ENCODE measurements at places on chromosomes 7 and 10.

- DNase-seq = no peak
These were observed 22.1 kb downstream of the CYP17A1 start for GRCh38 chr10:102814873-102815661.

DNA sequence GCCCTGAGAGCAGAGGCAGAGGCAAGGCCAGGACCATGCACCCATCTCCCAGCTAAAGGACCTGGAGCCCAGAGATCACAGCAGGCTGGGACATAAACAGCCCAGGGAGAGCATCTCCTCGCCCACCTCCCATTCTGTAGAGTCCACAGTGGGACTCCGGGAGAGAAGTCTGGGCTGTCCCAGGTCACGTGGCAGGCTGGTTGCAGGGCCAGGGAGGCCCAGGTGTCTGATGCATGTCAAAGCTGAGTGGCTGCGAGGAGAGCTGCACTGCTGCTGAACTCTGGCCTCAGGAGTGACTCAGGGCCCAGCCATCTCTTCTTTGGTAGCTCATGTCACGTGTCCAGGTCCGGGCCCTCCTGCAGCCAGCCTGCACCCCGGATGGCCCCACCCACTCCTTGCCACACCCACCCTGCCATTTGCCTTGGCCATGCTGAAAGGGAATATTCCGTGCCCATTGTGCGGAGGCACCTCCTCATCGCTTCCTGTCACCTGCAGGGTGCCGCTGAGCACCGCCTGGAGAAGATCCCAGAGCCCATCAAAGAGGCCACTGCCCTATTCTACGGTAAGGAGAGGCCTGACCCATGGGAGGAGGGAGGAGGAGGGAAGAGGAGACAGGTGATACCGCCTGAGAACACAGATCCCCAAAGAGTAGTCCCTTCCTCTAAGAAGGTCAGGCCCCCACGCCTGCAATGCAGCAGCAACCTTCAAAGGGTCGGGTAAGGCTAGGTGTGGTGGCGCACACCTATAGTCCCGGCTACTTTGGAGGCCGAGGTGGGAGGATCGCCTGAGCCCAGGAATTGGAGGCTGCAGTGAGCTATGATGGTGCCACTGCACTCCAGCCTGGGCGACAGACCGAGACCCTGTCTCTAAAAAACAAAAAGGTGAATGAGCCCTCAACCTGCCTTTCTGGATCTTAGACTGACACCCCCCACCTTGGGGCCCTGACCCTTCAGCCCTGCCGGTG is 12.6 kb upstream of the SH2B2 start:
- DNase-seq = no peak

DNA sequence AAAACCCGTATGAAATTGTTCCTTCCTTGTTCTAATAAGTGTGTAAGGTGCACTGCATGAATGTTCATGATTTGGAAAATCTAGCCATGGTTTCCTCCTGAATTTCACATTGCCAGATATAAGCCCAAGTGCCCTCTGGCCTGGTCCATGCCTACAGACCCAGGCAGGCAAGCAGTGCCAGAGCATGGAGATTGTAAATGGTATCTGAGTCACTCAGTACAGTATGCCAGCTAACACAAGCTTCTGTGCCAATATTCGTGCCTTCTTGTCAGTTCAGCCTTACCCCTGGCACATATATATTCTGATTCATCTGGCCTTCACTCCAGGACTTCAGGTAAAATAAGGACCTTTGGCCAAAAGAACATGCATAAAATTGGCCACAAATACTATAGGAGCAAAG is 38.4 kb upstream of the PDE1C start:
- DNase-seq = no peak

- no peak for DNase-seq
These were observed 40.5 kb downstream of the PAPSS2 start for GRCh38 chr10:87700031-87700796.

- no peak for DNase-seq
These were observed 9.6 kb downstream of the KAZALD1 start for GRCh38 chr10:101071267-101071884.

DNA sequence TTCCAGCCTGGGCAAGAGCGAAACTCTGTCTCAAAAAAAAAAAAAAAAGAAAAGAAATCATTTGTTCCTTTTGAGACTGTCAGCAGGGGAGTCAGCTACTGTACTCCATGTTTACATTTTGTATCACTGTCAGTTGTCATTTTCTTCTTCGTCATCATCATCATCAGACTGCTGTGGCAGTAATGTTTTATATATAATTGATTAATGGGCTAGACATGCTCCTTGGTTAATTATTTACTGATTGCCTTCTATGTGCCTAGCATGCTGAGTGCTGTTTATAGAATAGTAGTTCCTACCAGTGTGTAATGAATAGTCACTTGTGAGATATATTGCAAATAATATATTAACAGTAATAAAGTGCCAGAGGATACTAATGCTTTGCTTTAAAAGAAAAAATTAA is 50.5 kb downstream of the VCL start:
- no peak for DNase-seq

GRCh38 chr7:55190511-55191160 is 171.8 kb downstream of the EGFR start:
- DNase-seq = no peak

DNA sequence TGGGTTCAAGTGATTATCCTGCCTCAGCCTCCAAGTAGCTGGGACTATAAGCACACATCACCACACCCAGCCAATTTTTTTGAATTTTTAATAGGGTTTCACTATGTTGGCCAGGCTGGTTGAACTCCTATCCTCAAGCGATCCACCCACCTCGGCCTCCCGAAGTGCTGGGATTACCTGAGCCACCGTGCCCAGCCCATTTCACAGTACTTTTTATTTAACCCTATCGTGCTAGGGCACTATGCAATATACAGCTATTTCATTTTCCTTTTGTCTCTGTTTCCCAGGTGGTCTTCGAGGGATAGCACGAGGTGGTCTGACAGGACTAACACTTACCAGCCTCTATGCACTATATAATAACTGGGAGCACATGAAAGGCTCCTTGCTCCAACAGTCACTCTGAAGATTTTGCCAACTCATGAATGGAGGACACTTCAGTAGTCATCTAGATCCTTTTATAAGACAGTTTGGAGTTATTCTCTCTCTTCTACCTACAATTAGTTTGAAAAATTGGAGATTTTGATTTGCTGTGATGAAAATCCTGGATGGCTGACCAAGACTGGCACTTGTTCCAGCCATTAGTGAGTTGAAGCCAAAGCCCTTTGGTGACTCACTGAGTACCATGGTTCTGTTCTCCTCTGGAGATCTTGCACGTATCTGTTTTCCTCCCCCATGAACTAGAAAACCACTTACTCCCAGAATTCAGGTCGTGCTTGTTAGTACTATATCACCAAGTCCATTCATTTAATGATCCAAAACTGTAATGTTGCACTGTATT is 27.3 kb downstream of the NCOA4 start:
- DNase-seq = no peak

DNA sequence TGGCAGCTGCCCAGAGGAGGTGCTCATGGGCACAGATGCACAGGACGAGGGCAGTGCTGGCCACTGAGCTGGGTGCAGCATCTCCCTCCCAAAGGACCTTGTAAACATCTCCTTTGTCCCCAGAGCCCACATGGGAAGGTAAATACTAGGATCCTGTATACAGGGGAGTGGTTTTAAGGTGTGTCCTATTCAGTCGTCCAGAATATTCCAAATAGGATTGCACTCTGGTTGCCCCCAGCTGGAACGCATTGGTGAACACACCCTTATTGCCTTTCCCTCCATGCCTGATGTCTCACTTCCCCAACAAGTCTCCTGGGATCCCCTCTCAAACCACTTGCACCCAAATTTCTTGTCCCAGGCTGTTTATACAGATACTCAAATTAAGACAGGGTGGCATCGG is 152.0 kb upstream of the PCBD1 start:
- no peak for DNase-seq

DNA sequence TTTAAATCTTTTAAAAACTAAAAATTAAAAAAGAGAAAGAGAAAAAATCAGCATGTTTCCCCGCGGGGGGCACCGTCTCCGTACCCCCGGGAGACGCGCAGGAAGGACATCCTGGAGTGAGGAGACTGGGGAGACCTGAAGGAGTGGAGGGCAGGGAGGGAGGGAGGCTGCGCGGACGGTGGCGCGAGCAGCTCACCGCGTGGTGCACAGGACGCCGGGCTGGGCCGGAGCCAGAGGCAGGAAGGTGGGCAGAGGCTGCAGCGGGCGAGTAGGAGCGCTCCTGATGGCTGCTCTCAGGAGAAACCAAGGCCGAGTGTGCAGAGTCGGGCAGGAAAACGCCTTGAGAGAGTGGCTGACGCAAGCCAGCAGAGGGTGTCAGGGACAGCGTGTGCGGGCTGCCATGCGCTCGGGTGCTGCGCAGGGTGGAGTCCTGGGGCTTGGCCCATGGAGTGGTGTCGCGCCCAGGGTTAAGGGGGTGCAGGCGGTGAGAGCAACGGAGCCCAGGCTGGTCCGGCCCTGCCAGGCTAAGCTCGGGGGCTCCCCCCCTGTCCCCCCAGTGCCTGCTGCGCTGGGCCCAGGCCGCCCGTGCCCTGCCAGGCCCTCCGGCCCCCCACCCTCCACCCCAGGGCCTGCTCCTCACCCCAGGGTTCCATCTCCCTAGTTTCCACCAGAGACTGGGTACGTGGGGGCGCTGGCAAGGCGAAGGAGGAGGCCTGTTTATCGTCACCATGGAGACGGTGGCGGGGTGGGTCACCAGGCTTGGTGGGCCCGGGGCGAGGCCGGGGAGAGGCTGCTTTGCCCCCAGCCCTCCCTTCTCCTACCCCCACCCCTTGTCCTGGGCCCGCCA is 28.9 kb upstream of the FXYD4 start:
- DNase-seq = no peak

DNA sequence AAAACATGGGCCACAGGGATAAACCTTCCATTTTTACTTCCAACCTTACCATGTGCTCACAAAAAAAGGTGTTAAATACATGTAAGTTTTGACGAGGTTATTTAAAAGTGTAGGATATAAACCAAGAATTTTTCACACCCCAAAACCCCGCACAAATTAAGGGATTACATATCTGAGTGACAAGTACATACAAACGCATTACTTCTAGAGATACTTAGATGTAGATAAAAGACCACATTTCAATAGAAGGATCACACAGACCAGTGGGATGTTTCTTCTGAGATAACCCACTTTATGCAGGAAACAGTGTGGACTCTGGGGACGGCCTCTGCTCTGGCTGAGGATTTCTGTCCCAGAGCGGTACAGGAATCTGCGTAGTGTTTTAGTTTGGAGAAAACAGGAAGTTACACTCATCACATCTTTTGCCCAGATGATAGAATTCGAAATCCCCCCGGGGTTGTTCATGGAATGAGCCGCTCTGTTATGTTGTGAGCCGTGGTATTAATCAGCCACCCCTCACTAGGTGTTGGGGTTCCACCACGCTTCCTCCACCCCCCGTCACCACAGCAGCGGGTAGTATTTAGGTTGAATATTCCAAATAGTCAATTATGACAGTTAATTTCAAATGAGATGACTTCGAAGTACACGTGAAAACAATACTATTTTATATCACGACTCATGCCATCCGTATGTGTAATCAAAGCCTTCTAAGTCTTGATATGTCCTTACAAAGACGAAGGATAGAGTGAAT is 1.3 kb upstream of the CUL1 start:
- peak; percentile 21 for DNase-seq

DNA sequence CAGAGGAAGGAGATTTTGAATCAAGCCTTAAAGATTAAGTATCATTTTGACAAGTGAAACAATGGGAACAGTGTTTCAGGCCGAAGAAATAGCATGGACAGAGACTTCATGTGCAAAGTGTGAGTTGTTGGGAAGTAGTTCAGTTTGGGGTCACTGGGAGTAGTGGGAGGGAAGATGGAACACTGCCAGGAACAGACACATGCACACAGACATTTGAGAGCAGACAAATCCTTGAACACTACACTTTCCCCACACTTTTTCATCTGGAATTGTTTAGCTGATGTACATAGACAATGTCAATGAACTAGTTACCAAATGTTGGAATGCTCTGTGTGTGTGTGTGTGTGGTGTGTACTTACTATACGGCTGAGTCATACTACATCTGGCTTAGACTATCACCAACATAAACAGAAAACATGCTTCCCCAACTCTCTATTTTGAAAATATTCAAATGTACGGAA is 52.4 kb upstream of the LRRC17 start:
- DNase-seq = no peak

GRCh38 chr7:132221356-132221755 is 354.9 kb downstream of the PLXNA4 start:
- DNase-seq = no peak

DNA sequence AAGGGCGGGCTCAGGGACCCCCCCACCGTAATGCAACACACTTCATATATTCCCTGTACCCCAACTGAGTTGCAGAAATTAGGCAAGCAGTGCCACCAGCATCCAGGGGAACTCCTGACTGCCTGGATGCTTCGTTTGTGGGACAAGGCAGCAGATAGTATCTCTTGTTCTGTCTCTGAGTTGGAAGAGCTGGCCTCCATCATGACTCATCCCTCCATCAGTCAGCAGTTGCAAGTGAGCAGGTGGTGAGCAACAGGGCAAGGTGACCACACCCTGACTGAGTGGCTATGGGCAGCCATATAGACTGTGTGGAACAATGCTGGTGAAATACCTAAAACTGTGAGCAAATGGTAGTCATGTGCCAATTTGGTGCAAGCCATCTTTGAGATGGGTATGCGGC is 22.8 kb upstream of the ADAMTS14 start:
- DNase-seq = no peak

DNA sequence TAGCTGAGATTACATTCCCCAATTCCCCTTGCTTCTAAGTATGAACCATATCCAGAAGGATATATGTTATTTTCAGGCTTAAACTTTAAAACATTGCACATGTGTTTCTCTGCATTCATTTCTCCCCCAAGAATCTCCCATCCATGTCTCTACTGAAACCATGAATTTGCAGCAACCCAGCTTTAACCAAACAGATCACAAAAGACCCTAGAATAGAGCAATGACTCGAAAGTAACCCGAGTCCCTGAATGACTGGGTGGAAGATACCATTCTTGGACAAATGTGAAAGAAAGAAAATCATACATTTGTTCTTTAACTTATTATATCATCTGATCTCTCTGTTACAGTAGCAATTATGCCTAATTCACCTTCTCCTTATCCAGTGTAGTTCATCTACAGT is 278.7 kb downstream of the IPMK start:
- DNase-seq = no peak

GRCh38 chr7:917255-918117 is 37.0 kb downstream of the ADAP1 start:
- no peak for DNase-seq

DNA sequence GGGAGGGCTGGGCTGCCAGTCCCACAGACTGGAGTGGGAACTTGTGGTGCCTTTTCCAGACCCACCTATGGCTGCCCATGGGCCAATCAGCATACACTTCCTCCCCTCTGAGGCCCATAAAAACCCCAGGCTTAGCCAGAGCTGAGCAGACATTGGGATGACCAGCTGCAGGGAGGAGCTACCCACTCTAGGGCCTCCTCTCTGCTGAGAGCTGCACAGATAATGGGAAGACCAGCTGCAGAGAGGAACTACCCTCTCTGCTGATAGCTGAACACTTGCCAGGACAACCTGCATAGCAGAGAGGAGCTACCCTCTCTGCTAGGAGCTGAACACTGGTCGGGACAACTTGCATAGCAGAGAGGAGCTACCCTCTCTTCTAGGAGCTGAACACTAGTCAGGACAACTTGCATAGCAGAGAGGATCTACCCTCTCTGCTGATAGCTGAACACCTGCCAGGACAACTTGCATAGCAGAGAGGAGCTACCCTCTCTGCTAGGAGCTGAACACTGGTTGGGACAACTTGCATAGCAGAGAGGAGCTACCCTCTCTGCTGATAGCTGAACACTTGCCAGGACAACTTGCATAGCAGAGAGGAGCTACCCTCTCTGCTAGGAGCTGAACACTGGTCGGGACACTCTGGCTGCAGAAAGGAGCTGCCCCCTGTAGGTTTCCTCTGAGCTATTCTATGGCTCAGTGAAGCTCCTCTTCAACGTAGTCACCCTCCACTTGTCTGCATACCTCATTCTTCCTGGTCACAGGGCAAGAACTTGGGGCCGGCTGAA is 88.3 kb upstream of the CACUL1 start:
- no peak for DNase-seq

All from frontal cortex (tissue), 4 donors.